Frontal cortex (tissue), 4 donors: ENCODE measurements at places on chromosomes 2 and 18. TPM values are rescaled to one million over a fixed set of nuclear protein-coding genes. Genes with fewer than 3 reads are reported as not detected.

Gene C1QL2
- 0.41 TPM for total RNA-seq

Gene DSG2
- total RNA-seq: 3.3 TPM

Gene LDLRAD4
- 60.7 TPM for total RNA-seq

Gene CYP26B1
- total RNA-seq: 0.82 TPM

Gene ZNF397
- total RNA-seq: 44.4 TPM

Gene VWA3B
- under 0.01 TPM for total RNA-seq

Gene RGPD4
- not detected for total RNA-seq

Gene FSHR
- total RNA-seq: not detected

Gene LRRTM1
- total RNA-seq: 11.4 TPM

Gene TNFRSF11A
- 0.82 TPM for total RNA-seq

Gene MAP3K19
- total RNA-seq: 0.41 TPM

Gene MGAT4A
- 38.3 TPM for total RNA-seq

Gene GNAL
- total RNA-seq: 92.9 TPM
